Lower lobe of right lung (tissue), 2 donors: ENCODE measurements at places on chromosomes 5 and 9. TPM values are rescaled to one million over a fixed set of nuclear protein-coding genes. Genes with fewer than 3 reads are reported as not detected.
A peak's percentile ranks its signal among the peaks of the same experiment; 100 is the strongest.

DNA sequence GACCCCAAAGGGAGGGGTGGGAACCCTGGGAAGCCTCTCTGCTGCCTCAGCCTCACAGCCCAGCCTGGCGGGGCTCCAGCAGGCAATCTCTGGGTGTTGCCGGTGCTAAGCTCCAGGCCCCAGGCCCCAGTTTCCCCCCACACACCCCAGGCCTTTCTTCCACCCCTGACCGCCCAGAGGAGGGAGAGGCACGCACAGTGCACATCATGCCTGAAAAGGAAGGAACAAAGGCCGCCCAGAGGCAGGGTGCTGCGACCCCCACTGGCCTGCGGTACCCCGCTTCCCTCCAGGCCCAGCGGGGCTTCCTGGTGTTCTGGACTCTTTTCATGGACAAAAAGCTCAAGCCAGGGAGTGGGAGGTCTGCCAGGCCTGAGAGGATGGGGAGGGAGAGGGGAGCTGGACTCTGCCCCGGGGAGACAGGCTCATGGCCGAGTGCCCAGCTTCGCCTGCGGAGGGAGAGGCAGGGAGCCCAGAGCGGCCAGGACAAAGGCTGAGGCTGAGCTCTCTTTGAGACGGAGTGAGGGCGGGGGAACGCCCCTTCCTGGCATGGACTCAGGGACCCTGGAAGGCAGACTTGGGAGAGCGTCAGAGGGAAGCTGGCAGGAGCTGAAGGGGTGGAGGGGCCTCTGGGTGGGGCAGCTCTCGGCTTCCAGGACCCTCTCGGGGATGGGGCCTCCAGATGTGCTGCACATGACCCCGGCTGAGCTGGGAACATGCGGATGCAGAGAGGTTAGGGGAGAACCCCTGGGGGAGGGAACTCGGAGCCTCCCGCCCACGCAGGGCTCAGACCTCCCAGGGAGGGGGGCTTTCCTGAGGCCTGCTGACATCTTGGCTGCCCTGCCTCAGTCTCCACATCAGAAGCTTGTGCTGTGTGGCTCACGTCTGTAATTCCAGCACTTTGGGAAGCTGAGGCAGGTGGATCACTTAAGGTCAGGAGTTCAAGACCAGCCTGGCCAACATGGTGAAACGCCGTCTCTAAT lies 1.8 kb upstream of the ENTPD2 start:
- DNase-seq, result peak; percentile 73

- DNase-seq, result no peak
Measured at GRCh38 chr5:110873773-110874437, 135.1 kb downstream of the SLC25A46 start.

- no peak for DNase-seq
Measured at GRCh38 chr9:8694983-8695588, 895.5 kb upstream of the DMAC1 start.

GRCh38 chr5:95048628-95049027 lies 236.3 kb downstream of the MCTP1 start:
- no peak for DNase-seq

GRCh38 chr5:132677191-132677590 lies 3.4 kb downstream of the IL4 start:
- peak; percentile 79 for DNase-seq

SLC27A4 gene
- 19.5 TPM for total RNA-seq
